Activated CD4-positive, alpha-beta T cell treated with anti-CD3 and anti-CD28 coated beads for 4 hours (primary cell): ENCODE measurements at places on chromosomes 5 and 9.
A peak's percentile ranks its signal among the peaks of the same experiment; 100 is the strongest.

DNA sequence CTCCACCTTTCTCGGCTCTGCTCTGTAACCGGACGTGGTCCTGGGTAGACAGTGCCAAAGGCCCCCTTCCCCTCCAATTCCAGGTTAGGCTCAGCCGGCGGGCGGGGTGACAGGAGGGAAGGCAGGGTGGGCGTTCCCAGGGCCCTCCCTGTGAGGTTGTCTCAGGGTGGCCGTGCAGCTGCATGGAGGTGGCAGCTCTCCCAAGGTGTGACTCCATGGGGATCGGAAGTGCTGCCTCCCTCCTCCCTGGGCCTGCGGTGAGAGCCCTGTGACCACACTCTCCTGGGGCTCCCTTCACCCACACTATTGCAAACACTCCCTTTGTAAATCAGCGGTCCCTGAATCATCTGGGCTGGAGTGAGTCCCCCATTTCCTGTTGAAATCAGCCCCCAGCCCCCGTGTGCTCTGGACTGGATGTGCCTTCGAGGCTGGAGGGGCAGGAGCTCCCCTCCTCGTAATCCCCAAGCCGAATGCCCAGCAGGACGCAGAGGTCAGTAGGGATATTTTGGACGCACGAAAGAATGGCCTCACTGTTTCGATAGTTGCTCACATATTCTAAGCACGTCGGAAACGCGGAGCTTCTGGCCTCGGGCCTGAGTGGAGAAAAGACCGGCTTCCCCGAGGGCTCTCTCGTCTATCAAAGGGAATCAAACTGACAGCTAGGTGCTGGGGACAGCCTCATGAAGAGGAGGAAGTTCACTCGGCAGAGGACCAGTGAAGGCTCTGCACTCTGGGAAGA, 107.6 kb upstream of the COL5A1 start:
- DNase-seq: no peak

- DNase-seq: no peak
These were observed 98.9 kb downstream of the CFAP95 start for GRCh38 chr9:69919461-69920061.

DNA sequence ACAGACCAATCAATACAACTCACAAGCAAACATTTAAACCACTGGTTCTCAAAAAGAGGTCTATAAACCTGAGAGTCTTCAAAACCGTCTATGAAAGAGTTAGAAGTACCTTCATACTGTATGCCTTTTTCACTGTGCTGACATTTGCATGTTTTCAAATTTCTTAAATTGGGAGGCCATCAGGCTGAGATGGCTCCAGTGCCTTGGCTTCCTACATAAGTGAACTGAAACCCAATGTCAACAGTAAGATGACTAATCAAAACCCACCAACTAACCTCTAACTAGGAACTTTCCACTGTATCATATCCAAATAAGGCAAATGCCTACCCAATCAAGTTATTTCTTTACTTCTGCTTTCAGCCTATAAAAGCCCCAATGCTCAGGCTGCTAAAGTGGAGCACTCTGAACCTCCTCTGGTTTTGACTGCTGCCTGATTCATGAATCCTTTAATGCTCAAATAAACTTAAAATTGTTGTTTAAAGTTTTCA, 35.1 kb downstream of the FAM13B start:
- no peak for DNase-seq

- no peak for DNase-seq
These were observed 188.6 kb downstream of the HINT1 start for GRCh38 chr5:130976493-130976892.

GRCh38 chr5:154519359-154519758, 41.3 kb upstream of the HAND1 start:
- DNase-seq: no peak

DNA sequence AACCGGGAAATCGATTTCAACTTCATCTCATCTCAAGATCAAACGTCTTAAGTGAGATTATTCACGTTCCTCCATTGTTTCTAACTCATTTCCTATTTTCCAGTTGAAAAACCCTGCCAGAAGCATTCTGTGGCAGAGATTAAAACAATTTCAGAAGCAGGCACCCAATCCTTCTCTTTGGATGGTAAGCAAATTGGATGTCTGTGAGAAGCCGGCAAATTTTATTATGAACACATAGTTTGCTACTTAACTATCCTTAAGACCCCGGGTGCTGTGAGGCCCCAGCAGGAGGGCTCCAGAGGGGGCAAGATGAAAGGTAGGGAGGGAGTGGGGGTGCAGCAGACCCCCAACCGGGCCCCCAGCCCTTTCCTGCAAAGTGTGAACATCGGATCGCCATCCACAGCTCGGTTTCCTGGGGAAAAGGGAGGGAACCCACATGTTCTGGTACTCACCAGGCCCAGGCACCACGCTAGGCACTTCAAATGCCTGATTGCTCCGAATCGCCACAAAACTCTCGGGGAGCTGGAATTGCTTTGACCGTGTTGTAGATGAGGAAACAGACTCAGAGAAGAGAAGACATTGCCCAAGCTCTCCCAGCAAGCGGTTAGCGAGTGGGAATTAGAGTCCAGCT, 167.1 kb upstream of the MVB12B start:
- DNase-seq: no peak

DNA sequence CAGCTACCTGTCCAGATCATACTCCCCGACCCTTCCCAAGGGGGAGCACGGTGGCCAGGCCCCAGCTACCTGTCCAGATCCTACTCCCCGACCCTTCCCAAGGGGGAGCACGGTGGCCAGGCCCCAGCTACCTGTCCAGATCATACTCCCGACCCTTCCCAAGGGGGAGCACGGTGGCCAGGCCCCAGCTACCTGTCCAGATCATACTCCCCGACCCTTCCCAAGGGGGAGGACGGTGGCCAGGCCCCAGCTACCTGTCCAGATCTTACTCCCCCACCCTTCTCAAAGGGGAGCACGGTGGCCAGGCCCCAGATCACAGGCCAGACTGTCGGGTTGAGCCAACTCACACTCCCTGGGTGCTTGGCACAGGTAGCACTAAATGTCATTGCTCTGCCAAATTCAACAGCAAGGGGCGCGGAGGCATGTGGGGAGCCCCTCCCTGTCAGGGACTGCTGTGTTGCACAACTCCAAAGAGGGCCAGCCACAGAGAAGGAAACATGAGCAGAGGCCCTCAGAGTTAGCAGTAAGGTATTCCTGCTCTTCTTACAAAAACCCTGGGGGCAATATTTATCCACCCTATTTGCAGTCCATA, 136.9 kb downstream of the OLFM1 start:
- DNase-seq: no peak

DNA sequence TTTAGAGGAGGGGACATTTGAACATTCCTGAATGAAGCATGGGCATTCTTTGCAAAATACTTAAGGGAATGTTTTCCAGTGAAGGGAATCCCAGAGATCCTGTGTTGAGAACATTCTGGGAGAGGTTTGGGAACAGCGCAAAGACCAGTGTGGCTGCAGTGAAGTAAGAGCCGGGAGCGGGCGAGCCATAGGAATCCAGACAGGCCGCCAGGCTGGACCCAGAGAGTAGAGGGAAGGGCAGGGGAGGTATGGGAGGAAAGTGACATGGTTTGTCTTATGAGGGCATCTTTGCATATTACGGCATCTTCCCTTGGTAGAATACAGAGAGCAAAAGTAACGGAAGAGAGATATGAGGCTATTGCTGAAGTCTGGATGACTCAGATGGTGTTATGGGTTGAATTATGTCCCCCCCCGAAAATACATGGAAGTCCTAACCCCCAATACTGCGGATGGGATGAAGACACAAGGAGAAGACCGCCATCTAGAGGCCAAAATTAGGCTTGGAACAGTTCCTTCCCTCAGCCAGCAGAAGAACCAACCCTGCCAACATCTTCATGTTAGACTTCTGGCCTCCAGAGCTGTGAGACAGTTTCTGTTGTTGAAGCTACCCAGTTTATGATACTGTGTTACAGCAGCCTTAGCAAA, 268.2 kb downstream of the MAST4 start:
- DNase-seq: no peak

GRCh38 chr5:35061211-35061770, 13.5 kb upstream of the AGXT2 start:
- DNase-seq: no peak

DNA sequence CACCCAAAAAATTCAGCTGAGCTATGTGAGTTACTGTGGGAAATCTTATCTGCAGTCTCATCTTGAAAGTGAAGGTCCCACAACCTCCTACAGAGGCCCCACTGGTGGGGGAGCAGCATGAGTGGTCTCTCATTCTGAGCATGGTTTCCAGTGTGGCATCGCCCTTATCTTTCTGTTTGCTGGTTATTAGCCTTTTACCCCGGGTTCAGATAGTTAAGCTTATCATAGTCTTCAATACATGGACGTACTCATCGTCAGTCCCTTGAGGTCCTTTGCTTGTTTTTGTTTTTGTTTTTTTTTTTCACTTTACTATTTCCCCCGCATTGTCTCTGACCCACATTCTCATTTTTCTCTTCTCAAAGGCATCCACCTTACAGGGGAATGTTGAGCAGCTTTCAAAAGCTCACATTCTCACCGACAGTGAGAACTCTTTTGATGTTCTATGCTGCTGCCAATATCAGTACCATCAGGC, 7.7 kb upstream of the HAVCR2 start:
- DNase-seq: no peak

DNA sequence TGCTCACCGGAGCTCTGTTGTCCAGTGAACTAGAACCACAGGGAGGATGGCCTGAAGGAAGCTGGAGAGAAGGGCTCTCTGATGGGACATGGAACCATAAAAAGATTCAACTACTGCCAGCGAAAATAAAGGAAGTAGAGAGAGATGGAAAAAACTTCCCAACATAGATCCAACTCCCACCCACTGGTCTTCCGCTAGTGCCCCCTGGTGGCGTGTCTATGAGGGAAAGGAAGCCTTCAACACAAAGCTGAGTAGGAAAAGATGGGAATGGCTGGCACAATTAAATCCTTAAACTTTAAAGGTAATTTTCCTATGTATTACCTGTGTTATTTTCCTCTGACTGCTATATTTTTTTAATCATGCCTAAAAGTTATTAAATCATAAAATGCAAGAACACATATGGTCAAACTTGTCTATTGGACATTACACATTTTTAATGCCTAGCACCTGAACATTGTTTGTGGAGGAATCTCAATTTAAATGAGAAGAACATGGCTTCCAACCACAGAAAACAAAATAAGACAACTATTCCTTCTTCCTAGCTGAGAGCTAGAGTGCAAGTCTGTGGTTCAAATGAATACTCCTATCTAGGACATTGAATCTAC, 51.5 kb downstream of the CEP120 start:
- peak; percentile 1 for DNase-seq

GRCh38 chr9:87614397-87614796, 111.5 kb upstream of the CTSL start:
- DNase-seq: no peak

- no peak for DNase-seq
These were observed 68.0 kb upstream of the PIP5K1B start for GRCh38 chr9:68637020-68637419.

GRCh38 chr9:8822667-8823025, 1023.1 kb upstream of the DMAC1 start:
- DNase-seq: no peak

DNA sequence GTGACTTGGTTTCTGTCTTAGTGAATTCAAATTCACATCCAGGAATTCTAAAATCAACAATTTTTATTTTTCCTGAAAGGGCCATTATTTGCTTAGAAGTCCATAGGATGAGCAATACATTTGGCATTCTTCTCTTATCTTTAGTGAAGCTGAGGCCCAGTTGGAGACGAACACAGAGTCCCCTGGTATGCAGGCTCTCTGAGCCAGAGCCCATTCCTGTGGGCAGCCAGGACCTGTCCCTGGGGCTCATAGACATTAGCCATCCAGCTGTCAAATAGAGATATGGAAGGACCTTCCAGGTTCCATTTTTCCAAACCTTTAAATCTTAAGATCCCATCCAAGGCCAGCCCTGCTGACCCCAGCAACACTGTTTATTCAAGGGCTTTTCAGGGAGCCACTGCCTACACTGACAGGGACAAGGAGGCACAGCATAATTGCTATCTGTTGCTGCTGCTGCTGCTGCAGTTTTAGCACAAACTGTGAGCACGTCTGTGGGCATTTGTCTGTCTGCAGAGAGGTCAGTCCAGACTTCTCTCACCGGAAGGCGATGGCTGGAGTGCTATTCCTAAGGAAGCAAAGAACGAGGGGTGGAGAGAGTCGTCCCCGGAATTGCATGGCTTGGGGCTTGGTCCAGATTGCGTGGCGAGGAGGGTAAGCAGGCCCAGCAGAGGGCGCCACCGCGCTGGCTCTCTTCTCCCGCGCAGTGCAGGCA, 639.0 kb downstream of the CCDC171 start:
- DNase-seq: no peak

GRCh38 chr5:95863383-95863757, 40.8 kb upstream of the GLRX start:
- DNase-seq: no peak

- DNase-seq: no peak
These were observed 1.2 kb downstream of the CXXC5 start for GRCh38 chr5:139649082-139649991.

GRCh38 chr9:84903963-84904362, 234.4 kb downstream of the NTRK2 start:
- no peak for DNase-seq

DNA sequence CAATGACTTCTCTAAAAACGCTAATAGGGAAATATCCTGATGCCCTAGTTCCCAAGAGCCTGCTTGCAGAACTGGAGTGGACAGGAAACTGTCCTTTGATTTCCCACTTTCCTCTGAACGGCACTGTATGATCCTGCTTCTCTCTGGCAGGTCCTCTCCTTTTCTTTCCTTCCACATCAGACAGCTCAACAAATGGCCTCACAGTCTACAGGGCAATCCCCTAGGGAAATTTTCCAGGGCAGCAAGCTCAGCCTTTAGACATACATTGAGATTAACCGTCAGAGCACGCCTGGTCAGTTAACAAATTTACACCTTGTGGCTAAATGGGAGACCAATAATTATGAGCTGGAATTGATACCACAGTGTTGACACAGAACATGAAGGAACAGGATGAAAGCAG, 164.9 kb downstream of the SLC24A2 start:
- no peak for DNase-seq

DNA sequence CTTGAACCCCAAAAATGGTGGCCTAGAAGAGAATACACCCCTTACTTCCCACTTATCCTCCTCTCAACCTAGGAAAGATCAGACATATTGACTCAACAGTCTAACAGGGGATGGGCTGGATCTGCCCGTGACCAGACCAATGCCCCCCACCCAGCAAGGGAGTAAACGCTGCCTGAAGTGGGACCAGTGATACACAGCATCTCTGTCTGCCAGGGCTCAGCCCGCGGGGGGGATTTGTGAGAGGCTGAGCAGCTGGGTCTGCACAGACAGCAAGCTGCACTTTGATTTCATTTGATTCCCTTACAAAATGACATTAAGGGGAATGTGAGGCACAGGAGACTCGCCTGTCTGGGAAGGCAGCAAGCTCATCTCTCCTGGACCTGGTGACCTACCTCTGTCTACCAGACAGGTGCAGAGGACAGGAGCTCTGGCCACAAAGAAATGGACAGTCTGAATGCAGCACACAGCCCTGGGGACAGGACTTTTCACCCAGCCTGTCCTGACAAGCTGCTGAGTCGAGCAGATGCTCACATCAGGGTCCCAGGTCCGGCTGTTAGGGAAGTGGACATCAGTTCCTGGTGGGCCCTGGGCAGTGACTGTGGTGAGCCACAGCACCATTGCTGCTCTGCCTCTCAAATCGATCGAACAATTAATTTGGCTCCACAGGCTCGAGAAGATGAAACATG, 79.9 kb downstream of the RGS3 start:
- DNase-seq: no peak

GRCh38 chr9:27626244-27627187, 53.2 kb upstream of the C9orf72 start:
- no peak for DNase-seq
